ENCODE measurements at places on chromosomes 5 and 9. TPM values are rescaled to one million over a fixed set of nuclear protein-coding genes. Genes with fewer than 3 reads are reported as not detected.
A peak's percentile ranks its signal among the peaks of the same experiment; 100 is the strongest.

PLCXD3 gene
- polyA plus RNA-seq, result not detected

PRR16 gene
- 0.14 TPM for polyA plus RNA-seq

TEX10 gene
- 3.8 TPM for polyA plus RNA-seq

JAKMIP2 gene
- polyA plus RNA-seq, result not detected

SYK gene
- 51.1 TPM for polyA plus RNA-seq

PRXL2C gene
- 9.3 TPM for polyA plus RNA-seq

PCDHGB5 gene
- polyA plus RNA-seq, result not detected

SLC31A1 gene
- polyA plus RNA-seq, result 13.3 TPM

SLC4A9 gene
- polyA plus RNA-seq, result not detected

CKS2 gene
- 142 TPM for polyA plus RNA-seq

ZNF169 gene
- 16.5 TPM for polyA plus RNA-seq

SLC9A3 gene
- polyA plus RNA-seq, result 0.31 TPM

JAK2 gene
- 34.7 TPM for polyA plus RNA-seq

ADAMTS16 gene
- polyA plus RNA-seq, result not detected

- H3K27ac ChIP-seq, result no peak overlapping the region
- H3K4me1 ChIP-seq, result no peaks in the 10 kb centered on the region
- no peak for DNase-seq
- peaks cover 32% of the 10 kb centered on the region for H3K36me3 ChIP-seq
- no peaks in the 10 kb centered on the region for H3K27me3 ChIP-seq
- H3K4me3 ChIP-seq, result no peak overlapping the region
Measured at GRCh38 chr9:100111235-100111634, 12.2 kb downstream of the INVS start.

DNA sequence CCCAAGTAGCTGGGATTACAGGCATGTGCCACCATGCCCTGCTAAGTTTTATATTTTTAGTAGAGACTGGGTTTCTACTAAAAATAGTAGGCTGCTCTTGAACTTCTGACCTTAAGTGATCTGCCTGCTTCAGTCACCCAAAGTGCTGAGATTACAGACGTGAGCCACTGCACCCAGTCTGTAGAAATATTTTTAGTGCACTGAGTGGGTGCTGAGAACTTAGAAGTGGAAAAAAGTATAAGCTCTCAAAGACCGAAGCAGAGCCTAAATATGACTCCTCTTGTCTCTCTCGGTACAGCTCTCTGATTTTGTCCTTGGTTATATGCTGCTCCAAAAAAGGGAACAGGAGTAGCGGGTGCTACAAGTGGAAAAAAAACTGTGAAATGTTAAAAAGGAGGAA is 353.8 kb upstream of the IZUMO3 start:
- no peak overlapping the region for H3K4me3 ChIP-seq
- H3K36me3 ChIP-seq, result no peaks in the 10 kb centered on the region
- H3K27me3 ChIP-seq, result no peaks in the 10 kb centered on the region
- H3K4me1 ChIP-seq, result no peaks in the 10 kb centered on the region
- DNase-seq, result no peak
- no peak overlapping the region for H3K27ac ChIP-seq

- peaks cover 62% of the 10 kb centered on the region for H3K36me3 ChIP-seq
- no peak overlapping the region for H3K4me3 ChIP-seq
Measured at GRCh38 chr5:80442742-80443141, 34.9 kb downstream of the ZFYVE16 start.

DNA sequence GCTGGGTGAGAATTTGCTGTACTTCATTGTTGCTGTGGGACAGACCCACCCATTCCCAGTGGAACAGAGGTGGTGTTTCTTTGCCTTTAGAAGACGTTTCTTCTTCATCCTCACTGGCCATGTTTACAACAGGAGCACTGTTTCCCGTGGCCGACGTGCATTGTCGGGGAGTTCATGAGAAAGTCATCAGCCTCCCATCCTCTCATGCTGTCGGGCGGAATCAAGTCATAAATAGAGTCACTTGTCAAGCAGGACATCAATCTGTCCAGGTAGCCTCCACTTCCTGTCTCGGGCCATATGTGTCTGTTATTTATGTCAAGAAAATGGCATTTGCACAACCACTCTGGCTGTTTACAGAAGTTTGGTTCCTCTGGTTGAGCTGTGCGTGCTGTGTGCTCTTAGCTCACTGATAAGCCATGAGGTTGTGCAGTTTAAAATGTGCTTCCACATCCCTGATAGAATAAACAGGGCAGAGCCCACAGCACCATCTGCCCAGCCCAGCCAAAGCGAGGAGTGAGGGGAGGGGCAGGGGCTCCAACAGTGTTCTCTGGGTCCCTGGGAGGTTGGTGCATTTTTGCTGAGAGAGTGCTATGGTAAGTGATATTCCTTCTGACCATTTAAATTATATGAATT is 401.9 kb upstream of the IRX2 start:
- H3K27me3 ChIP-seq, result no peaks in the 10 kb centered on the region
- no peaks in the 10 kb centered on the region for H3K36me3 ChIP-seq
- H3K27ac ChIP-seq, result no peak overlapping the region
- H3K4me3 ChIP-seq, result no peak overlapping the region
- no peaks in the 10 kb centered on the region for H3K4me1 ChIP-seq

DNA sequence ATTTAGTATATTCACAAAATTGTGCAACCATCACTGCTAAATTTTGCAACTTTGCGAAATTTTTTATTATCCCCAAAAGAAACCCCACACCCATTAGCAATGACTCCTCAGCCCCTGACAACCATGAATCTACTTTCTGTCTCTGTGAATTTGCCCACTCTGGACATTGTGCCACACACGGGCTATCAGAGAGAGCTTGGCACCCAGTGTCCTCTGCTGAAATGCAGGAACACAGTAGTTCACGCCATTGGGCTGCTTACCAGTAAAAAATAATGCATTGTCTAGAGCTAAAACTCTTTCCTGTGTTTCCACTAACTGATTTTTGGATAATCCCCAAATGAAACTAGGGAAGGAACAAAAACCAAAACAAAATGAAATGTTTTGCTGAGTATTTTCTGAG is 60.0 kb downstream of the HRH2 start:
- H3K4me3 ChIP-seq, result no peak overlapping the region
- peaks cover 8% of the 10 kb centered on the region for H3K4me1 ChIP-seq
- no peaks in the 10 kb centered on the region for H3K36me3 ChIP-seq
- DNase-seq, result no peak
- H3K27me3 ChIP-seq, result no peaks in the 10 kb centered on the region

- no peaks in the 10 kb centered on the region for H3K27me3 ChIP-seq
- no peak overlapping the region for H3K4me3 ChIP-seq
- H3K36me3 ChIP-seq, result no peaks in the 10 kb centered on the region
- peak; percentile 19 for DNase-seq
- H3K27ac ChIP-seq, result peak overlapping the region; percentile 1
Measured at GRCh38 chr5:35136386-35136785, 88.6 kb upstream of the AGXT2 start.

- H3K27me3 ChIP-seq, result no peaks in the 10 kb centered on the region
- peak overlapping the region; percentile 87 for H3K4me3 ChIP-seq
- no peaks in the 10 kb centered on the region for H3K36me3 ChIP-seq
- H3K4me1 ChIP-seq, result peaks cover 23% of the 10 kb centered on the region
Measured at GRCh38 chr5:119412279-119413227, 39.7 kb upstream of the HSD17B4 start.

DNA sequence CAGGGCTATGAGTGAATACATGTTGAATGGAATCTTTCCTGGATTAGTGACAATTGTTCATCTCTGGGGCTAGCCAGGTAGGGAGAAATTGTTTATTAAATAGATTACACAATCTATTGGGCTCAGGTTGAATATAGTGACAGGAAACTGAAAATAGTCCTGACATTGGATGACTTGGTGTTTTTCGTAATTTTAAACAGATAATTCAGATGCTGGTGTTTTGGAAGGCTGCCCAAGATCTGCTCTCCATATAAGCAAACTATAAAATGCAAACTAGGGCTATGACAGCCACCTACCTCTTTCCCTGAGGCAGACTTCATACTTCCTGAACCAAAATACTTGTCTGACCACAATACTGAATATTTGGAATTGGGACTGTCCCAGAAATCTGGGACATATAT is 99.1 kb downstream of the ENC1 start:
- H3K4me1 ChIP-seq, result peaks cover 23% of the 10 kb centered on the region
- H3K27ac ChIP-seq, result no peak overlapping the region
- no peaks in the 10 kb centered on the region for H3K27me3 ChIP-seq
- H3K36me3 ChIP-seq, result no peaks in the 10 kb centered on the region

- H3K27me3 ChIP-seq, result peaks cover 79% of the 10 kb centered on the region
- no peak overlapping the region for H3K27ac ChIP-seq
- DNase-seq, result no peak
- no peak overlapping the region for H3K4me3 ChIP-seq
Measured at GRCh38 chr9:124038239-124038638, 26.7 kb downstream of the LHX2 start.

DNA sequence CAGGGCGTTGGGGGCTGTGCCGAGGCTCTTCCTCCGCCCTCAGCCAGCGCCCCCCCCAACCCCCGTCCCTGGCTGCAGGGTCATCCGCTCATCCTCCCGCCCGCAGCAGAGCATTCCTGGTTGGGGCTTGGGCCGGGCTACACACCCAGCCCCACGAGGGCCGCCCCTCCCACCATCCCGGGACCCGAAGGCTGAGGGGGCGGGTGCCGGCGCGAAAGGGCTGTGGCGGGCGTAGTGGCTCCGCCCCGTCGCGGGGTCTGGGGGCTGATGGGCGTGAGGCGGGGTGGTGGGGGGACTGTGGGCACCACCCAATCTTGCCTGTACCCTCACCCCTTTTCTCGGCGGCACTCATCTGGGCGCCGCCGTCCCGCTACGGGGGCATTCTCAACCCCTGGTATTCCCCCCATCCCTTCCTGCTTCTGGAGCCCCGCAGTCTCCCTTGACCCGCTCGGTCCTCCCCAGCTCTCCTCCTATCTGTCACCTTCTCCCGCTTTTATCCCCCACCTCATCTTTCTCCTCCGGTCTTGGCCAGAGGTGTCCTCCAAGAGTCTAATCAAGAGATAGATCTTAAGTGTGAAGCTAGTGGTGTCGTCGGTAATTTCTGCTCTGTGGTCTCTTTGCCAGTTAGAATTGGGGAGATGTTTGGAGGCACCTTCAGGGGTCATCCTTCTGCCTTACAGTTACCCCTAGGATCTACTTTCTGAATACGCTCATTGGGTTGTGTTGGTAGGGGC is 1.6 kb downstream of the FER start:
- peak overlapping the region; percentile 85 for H3K27ac ChIP-seq
- peak; percentile 6 for DNase-seq
- H3K4me1 ChIP-seq, result peaks cover 28% of the 10 kb centered on the region
- H3K4me3 ChIP-seq, result peak overlapping the region; percentile 97

GRCh38 chr9:81604306-81605169 is 84.8 kb downstream of the TLE1 start:
- no peaks in the 10 kb centered on the region for H3K36me3 ChIP-seq
- H3K27ac ChIP-seq, result no peak overlapping the region
- H3K27me3 ChIP-seq, result no peaks in the 10 kb centered on the region
- DNase-seq, result no peak
- H3K4me3 ChIP-seq, result no peak overlapping the region

- H3K36me3 ChIP-seq, result no peaks in the 10 kb centered on the region
- H3K4me3 ChIP-seq, result no peak overlapping the region
- H3K27ac ChIP-seq, result no peak overlapping the region
- no peaks in the 10 kb centered on the region for H3K4me1 ChIP-seq
- DNase-seq, result no peak
- no peaks in the 10 kb centered on the region for H3K27me3 ChIP-seq
Measured at GRCh38 chr9:127177665-127178265, 55.3 kb upstream of the ANGPTL2 start.

DNA sequence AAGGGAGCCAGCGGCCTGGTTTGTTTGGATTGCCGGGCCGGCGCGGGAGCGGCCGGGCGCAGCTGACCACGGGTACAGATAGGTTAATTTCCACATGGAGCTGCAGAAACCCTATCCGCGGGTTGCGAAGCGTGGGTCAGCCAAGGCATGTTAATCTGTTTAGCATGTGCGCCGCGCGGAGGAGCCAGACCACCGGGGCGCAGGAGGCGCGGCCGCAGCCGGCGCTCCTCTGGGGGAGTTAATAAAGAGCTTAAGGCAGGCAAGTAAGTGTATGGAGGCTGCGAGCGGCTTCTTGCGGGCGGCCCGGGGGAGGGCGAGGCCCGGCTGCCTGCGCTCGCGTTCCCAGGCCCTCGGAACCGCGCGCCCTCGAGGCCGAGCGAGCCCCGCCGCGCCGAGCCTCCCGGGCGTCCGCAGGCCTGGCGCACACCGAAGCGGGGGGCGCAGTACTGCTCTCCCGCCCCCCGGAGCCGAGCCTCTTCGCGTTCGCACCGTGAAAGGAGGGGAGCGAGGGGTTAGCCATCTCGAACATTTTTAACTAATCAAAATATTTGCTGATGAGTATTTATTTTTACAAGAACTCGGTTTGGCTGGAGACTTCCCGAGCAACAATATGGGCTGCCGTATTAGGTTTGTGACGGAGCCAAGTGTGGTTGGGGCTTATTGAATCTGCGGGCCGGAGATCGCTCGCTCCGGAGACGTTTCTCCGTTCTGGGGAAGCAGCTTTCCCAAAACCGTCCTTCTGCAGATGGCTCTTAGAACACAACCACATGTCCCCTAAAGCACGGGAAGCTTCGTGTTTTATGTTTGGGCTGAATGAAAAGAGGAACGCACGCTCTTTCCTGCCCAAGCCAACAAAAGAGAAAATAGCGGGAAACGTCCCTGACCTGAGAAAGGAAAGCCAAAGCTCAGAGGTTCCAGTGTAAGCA is 28.8 kb downstream of the FOXD1 start:
- peaks cover 90% of the 10 kb centered on the region for H3K27me3 ChIP-seq
- H3K4me3 ChIP-seq, result no peak overlapping the region
- H3K27ac ChIP-seq, result no peak overlapping the region

GRCh38 chr5:4984461-4984860 is 155.7 kb upstream of the ADAMTS16 start:
- H3K4me1 ChIP-seq, result no peaks in the 10 kb centered on the region
- no peak for DNase-seq
- no peak overlapping the region for H3K4me3 ChIP-seq
- H3K27me3 ChIP-seq, result no peaks in the 10 kb centered on the region

- no peaks in the 10 kb centered on the region for H3K27me3 ChIP-seq
- H3K27ac ChIP-seq, result no peak overlapping the region
- no peaks in the 10 kb centered on the region for H3K4me1 ChIP-seq
- DNase-seq, result peak; percentile 10
- H3K36me3 ChIP-seq, result no peaks in the 10 kb centered on the region
Measured at GRCh38 chr9:79813258-79813638, 241.5 kb downstream of the TLE4 start.

- H3K27me3 ChIP-seq, result no peaks in the 10 kb centered on the region
- peak overlapping the region; percentile 83 for H3K27ac ChIP-seq
- H3K4me3 ChIP-seq, result no peak overlapping the region
Measured at GRCh38 chr9:127905788-127906191, 6.4 kb upstream of the ST6GALNAC6 start.

DNA sequence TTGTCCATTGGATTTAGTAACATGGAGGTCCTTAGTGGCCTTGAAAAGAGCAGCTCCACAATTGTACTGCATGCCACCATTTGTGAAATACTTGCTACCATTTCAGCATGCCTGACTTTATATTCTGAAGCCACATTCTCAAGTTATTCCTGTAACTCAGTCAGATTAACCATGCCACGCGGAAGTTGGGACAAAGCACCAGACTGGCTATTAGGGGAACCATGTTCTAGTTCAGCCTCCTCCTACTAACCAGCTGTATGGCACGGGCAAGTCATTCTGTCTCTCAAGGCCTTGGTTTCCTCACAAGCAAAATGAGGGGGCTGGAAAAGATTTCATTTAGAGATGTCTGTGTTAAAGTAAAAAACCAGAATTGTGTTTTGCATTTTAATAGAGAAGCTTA is 418.0 kb downstream of the PLK2 start:
- H3K27me3 ChIP-seq, result no peaks in the 10 kb centered on the region
- no peaks in the 10 kb centered on the region for H3K4me1 ChIP-seq
- no peak overlapping the region for H3K4me3 ChIP-seq
- no peak for DNase-seq
- H3K36me3 ChIP-seq, result no peaks in the 10 kb centered on the region
- H3K27ac ChIP-seq, result no peak overlapping the region

GRCh38 chr9:127586537-127586936 is 25.5 kb upstream of the STXBP1 start:
- H3K4me1 ChIP-seq, result peaks cover 44% of the 10 kb centered on the region
- no peaks in the 10 kb centered on the region for H3K27me3 ChIP-seq
- H3K36me3 ChIP-seq, result no peaks in the 10 kb centered on the region
- H3K4me3 ChIP-seq, result no peak overlapping the region
